Cortex of kidney (tissue), 1 donor: ENCODE measurements at places on chromosomes 12 and 14.

GRCh38 chr14:100429537-100429936 is 106.4 kb downstream of the SLC25A47 start:
- DNase-seq = no peak

GRCh38 chr12:67279637-67280036 is 10.5 kb downstream of the CAND1 start:
- no peak for DNase-seq

DNA sequence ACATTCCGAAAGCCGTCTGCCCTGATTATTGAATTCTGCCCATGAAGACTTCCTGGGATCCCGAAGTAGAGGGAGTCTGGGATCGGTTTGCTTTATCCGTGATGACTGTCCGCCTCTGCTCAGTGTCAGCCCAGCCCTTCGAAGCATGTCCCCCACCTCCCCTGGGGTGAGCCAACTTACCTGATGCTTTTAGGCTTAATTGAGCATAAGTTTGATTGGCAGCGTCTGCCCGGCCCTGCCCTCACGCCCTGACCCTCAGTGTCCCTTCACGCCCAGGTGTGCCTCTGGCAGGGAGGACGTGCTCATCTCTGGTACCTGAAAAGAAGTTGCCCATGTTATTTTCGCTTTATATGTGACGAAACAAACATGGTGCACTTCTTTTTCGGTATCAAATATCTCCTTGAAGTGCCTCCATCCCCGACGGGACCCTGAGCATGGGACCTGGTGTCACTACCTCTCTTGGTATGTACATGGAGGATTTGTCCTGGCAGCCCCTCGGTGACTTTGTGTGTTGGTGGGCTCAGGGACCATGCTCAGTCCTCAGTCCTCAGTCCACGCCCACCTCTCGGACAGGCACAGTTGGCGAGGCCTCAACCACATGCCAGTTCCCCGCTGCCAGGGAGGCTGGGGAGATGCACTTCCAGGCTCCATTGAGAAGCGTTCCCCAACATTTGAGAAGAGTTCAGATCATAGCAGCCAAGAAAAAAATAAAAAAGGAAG is 130.1 kb upstream of the RTL1 start:
- DNase-seq = no peak

GRCh38 chr12:75585330-75585729 is 73.9 kb upstream of the KRR1 start:
- DNase-seq = no peak

DNA sequence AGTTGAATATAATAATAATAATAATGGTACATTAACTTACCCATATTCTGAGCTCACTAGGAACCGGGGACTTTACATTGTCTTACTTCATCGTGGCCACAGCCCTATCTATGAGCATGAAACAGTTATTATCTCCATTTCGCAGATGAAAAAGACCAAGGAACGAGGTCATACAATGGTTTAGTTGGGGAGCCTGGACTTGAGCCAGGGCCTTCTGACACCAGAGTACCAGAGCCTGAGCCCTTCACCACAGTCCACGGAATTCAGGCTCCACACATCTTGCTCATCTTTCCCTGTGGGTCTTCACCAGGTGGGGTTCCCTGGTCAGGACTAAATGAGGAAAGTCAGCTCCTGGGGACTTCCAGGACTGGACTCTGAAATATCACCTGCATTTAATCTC is 31.3 kb upstream of the CMKLR1 start:
- DNase-seq = no peak

DNA sequence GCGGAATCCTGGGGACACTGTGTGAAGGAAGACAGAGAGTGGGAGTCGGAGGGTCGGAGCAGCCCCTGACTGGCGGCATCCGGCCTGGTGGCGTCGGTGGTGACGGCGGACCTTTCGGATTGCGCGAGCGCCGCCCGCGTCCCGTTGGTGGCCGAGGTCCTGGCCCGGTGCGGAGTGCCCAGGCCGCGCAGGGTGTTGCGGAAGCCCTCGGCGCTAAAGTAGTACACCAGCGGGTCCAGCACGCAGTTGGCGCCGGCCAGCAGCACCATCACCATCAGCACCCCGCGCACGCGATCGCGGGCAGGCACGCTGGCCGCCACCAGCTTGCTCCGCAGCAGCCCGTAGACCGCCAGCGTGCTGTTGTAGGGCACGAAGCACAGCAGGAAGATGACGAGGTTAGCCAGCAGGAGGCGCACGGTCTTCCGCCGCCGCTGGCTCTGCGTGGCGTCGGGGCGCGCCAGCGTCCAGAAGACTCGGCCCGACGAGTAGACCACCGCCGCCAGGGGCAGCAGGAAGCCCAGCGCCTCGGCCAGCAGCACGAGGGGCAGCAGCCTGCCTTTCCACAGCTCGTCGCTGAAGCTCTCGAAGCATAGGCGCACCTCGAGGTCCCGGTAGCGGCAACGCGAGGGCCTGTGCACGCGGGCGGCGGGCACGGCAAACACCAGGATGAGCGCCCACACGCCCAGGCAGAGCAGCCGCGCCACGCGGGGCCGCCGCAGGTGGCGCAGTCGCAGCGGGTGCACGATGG is 13.1 kb upstream of the CHD4 start:
- DNase-seq = no peak

DNA sequence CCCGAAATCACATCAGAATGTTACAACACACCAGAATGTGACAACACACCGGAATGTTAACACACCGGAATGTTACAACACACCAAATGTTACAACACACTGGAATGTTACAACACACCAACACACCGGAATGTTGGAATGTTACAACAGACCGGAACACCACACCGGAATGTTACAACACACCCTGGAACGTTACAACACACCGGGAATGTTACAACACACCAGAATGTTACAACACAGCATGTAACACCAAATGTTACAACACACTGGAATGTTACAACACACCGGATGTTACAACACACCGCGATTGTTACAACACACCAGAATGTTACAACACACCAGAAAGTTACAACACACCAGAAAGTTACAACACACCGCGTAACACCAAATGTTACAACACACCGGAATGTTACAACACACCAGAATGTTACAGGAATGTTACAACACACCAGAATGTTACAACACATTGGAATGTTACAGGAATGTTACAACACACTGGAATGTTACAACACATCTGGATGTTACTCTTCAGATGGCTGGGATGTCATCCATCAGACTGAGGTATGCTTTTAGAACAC is 21.1 kb downstream of the CHFR start:
- no peak for DNase-seq

GRCh38 chr14:100603341-100604120 is 16.3 kb upstream of the BEGAIN start:
- DNase-seq = no peak

DNA sequence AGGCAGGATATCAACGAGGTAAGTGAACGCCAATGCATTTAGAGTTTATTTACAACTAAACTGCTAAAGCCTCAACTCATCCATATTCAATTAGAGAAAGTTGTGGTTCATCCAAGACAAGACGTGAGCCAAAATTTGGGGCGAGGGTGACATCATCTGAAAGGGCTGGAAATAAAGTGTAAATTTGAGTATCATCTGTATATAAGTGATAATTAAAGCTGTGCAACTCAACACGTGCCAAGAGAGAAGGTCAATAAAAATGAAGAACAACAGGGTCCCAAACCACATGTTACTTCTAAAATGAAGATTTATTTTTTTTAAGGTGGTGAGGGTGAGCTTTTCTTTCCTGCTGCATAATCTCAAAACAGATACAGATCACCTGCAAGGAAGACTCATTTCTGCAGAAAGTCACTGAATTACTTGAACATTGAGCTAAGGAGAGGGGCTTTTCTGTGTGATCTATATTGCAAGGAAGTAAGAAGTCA is 203.6 kb downstream of the EFCAB11 start:
- DNase-seq = no peak

GRCh38 chr12:83156815-83157214 is 470.1 kb downstream of the TMTC2 start:
- DNase-seq = no peak

- DNase-seq = no peak
Observed at GRCh38 chr14:100076133-100076532, 10.9 kb downstream of the EVL start.

DNA sequence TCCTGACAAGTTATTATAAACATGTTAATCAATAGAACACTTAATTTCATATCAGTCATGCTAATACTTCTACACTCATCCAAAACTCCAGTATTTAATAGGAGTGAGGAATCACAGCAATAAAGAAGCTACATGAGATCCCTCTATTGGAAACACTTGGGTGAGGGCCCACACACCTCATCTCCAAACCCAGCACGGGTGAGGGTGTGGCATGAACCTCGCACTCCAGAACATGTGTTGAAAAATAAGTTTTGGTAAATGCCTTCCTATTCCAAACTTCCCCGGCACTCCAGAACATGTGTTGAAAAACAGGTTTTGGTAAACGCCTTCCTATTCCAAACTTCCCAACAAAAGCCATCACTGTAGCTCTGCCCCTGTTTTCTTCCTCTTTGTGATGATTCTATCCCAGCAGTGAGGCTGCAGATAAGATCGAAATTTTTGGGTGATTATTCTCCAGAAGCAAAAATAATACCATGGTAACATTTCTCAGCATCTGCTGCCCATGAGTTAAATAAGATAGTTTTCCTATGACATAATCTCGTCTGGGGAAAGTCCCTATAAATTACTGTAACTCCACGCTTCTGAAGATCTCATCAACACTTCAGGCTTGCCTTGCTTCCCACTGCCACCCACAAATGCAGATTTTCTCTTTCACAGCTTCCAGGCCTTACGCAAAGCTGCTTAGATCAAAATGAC is 24.4 kb upstream of the PTPRB start:
- DNase-seq = no peak
